Activated CD8-positive, alpha-beta T cell treated with anti-CD3 and anti-CD28 coated beads for 36 hours (primary cell): ENCODE measurements at places on chromosomes 2 and 18. TPM values are rescaled to one million over a fixed set of nuclear protein-coding genes. Genes with fewer than 3 reads are reported as not detected.

DNA sequence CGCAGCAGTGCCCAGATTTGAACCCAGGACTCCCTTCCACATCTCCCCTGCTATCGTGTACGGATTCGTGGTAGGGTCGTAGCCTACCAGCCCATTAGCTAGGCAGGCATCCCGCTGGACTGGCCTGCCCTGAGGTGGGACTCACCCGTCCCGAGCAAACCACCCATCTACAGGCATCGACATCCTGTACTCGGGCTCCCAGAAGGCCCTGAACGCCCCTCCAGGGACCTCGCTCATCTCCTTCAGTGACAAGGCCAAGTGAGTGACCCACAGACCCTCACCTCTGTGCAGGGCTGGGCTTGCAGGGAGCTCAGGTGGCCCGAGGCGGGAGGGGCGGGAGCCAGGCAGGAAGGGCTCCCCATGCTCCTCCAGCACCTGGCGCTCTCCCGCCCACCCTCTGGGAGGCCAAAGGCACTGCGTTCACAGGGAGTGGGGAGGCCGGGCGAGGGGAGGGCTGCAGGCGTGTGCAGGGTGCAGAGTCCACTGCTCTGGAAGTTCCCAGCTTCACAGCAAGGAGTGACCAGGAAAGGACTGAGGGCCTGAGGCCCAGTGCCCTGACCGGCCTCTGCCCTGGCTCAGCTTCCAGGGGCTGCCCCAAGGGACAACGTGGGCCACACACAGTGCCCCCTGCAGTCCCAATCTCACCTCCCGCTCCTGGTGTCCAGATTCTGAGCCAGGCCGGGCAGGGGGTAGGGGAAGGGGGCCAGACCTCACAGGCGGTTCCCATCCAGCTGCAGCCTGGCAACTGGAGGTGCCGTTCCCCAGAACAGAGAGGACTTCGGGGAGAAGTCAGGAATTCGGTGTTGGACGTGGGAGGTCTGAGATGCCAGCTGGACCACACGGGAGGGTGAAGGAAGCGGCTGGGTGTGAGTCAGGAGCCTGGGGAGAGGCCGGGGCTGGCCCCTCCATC, 5.4 kb downstream of the AGXT start:
- DNase-seq, result no peak

Gene PCARE
- not detected for total RNA-seq

- DNase-seq, result no peak
Measured at GRCh38 chr2:194264586-194264985, 1392.4 kb upstream of the SLC39A10 start.

DNA sequence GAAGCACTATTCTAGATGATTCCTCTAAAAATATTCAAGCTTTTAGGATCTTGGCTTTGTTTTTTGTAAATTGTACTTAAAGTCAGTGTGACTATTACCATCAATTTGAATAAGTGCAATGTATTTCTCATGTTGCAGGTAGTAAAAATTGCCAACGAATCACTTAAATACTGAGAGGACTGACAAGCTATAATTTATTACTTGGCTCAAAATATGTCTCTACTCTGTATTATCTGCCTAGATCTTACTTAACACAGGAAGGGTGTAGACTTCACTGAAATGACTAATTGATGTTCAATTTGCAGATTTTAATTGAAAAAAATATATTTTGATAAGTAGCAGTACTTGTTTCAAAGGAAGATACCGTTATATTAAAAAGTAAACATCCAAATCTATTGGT, 202.3 kb downstream of the SLC8A1 start:
- DNase-seq, result no peak

DNA sequence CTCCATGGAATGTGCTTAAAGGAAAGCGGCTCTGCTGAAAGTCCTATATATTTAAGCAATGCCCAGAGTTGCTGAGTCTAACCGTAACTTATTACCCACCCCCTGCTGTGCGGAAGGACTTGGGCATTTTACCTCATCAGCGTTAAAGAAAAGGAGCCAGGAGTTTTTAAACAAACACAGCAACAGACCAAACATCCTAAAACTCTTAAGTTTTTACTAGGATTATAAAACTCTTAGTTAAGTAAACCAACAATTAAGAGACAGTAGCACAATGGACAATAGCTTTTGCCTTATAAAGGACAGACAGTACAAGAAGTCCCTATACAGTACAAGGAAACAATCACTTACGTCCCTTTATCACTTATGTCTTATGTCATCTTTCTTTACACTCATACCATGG, 90.2 kb downstream of the ZNF521 start:
- DNase-seq, result no peak

Gene CTNNA2
- not detected for total RNA-seq

Gene IL1RL2
- not detected for total RNA-seq
